ENCODE measurements at places on chromosomes 16 and 17. TPM values are rescaled to one million over a fixed set of nuclear protein-coding genes. Genes with fewer than 3 reads are reported as not detected.

DNA sequence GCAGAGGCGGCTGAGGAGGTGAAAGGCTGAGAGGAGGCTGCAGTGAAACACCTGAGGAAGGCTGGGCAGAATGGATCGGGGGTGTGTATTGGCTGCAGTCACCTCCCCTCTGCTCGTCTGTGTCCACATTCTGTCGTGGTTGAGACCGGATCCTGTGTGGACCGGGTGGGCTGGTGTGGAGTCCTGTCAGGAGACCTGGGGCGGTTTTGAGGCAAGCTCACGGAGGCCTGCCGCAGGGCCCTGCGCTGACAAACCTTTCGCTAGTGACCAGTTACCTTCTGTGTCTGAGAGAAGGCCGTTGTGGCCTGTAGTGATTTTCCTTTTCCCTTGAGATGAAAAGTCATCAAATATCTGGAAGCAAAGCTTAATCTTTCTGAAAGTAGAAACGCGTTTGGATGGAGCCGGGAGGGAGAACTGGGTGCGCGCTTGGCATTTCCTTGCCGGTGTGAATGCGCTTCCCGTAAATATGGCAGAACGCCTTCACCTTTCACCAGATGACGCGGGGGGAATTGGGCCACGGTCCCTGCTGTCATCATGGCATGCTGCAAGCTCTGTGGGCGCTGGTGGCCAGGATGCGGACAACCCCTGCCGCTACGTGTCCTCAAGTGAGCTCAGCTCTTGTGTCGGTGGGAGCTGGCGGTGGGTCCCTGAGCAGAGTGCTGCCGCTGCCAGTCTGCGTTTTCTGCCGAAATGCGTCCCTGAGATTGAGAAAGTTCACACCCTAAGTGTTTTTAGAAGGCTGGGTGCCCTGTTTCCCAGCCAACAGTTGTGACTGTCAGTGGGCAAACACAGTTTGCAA is 6.3 kb downstream of the BANP start:
- no peak for DNase-seq

GRCh38 chr16:78704416-78704815 is 605.0 kb downstream of the WWOX start:
- DNase-seq = no peak

DNA sequence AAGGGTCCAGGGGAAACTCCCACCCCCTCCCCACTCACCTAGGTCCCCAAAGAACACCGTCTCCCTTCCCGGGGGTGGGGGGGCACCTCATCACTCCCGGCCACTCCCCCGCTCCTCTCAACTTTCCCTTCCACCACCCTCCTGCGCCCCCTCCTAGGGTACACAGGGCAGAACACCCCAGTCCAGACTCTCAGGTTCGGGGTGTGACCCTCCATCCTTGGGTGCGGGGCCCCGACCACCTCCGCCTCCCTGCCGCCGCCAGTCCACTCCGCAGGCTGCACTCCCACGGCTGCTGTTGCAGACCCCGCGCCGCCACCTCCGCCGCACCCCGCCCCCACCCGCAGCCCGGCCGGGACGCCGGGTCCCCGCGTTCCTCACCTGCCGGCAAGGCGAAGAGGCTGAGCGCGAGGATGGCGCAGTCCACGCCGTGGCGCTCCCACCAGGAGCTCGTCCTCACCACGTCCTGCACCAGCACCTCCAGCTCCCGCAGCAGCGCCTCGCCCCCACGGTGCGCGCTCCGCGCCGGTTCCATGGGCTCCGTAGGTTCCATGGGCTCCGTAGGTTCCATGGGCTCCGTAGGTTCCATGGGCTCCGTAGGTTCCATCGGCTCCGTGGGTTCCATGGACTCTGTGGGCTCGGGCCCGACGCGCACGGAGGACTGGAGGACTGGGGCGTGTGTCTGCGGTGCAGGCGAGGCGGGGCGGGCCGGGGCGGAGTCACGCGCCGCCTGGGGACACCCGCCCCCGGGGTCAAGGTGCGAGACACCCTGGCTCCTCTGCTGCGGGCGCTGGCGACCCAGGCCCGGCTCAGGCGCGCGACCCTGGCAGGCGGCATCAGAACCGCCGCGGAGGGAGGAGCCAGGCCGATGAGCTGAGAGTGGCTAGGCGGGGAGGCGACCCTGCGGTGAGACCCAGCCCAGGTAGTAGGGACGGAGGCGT is at the start of gene FADS6:
TSS of gene FADS6 (minus strand) at position 660 of the 938 bp plus-strand sequence. CDS start at position 622, 38 bp downstream.
- DNase-seq = no peak

- no peak for DNase-seq
Observed at GRCh38 chr17:4483012-4483840, 15.5 kb upstream of the SPNS2 start.

Gene CEP295NL
- 11.8 TPM for total RNA-seq

Measured in omental fat pad (tissue), 4 donors.